ENCODE measurements at places on chromosomes 1 and 21. TPM values are rescaled to one million over a fixed set of nuclear protein-coding genes. Genes with fewer than 3 reads are reported as not detected.

DNA sequence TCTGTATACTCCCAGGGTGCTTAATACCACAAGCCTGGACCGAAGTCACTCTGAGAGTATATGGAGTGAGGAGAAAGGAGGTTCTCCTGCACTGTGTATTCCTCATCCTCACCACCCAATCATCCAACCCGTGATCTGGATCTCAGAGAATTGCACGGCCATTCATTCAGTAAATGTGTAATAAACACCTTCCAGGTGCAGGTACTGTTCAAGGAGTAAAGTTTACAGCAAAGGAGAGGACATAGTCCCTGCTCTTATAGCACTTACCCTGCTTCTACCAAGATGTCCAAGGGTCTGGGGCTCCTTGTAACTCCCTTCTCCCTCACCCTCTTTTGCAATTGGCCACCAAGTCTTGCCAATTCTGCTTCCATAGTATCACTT is 139.2 kb upstream of the JUN start:
- peaks cover 53% of the 10 kb centered on the region for H3K4me1 ChIP-seq
- DNase-seq = no peak
- H3K4me3 ChIP-seq = no peak overlapping the region
- no peaks in the 10 kb centered on the region for H3K27me3 ChIP-seq
- H3K27ac ChIP-seq = no peak overlapping the region
- H3K36me3 ChIP-seq = no peaks in the 10 kb centered on the region

GRCh38 chr1:1989102-1989542 is 14.5 kb downstream of the CFAP74 start:
- H3K4me1 ChIP-seq = no peaks in the 10 kb centered on the region
- no peaks in the 10 kb centered on the region for H3K27me3 ChIP-seq
- H3K27ac ChIP-seq = no peak overlapping the region
- no peak for DNase-seq

DNA sequence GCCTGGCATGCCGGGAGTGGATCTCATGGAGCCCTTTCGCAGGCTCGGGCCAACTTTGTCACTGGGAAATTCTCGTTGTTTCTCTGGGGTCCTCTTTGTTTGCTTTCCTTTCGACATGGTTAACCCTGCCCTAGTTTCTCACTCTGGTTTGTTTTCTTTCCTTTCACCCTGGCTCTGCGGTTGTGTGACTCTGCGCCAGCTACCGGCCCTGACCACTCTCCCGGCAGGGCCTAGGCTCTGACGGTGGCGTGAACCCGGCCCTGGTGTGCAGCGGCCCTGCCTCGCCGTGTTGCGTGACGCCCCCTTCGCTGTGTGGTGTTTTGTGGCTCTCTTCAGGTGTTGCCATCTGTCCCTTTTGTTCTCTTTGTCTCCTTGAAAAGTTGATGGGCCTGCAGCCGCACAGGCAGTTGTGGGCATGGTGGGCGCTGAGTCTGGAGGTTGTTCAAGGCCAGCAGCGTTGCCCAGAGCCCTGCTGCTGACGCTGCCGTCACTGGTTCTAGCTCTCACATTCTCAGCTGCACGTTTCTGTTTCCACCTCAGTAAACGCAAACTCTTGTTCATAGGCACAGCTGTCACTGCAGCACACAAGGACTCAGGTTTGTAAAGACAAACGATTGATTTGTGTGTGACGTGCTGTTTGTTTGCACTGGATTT is 64.6 kb upstream of the DIP2A start:
- peaks cover 85% of the 10 kb centered on the region for H3K36me3 ChIP-seq
- H3K4me1 ChIP-seq = no peaks in the 10 kb centered on the region
- no peak overlapping the region for H3K27ac ChIP-seq
- H3K27me3 ChIP-seq = no peaks in the 10 kb centered on the region
- no peak for DNase-seq

The SPOCD1 gene
- polyA plus RNA-seq = not detected

The PLA2G2D gene
- polyA plus RNA-seq = not detected

DNA sequence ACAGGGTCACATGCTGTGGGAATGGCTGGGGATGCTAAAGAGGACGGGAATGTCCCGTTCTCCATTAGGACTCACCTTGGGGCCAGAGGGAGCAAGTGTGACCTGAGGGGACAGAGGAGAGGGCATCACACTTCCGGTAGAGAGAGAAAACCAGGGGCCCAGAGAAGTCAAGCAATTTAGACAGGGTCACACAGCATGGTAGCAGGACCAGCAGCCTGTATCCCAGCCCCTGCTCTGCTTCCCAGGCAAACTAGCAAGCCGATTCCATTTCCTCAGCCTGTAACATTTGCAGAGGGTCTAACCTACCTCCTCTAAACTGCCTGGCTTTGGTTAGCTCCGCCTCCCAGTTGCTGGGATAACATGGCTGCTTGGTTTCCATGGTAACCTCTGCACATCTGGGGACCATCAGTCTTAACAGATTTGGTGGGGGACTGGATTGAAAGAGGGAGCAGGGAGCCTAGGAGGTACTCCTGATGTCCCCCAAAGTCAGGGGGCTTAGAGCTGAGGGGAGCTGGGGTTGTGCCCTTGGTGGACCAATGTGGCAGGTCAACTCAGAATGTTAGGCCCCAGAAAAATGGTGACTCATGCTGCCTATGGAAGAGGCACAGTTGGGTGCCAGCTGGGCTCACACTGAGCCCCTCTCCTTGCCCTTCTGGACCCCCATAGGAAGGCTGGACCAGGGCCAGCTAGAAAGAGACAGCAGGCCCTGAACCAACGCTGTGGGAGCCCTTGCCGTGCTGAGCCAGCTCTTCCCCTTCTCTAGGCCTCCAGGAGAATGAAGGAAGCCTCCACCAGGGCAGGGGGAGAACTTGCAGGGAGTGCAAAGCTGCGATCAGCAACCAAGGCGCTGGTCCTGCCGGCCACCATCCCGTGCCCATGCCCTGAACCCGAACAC is 9.5 kb downstream of the COL16A1 start:
- no peak overlapping the region for H3K4me3 ChIP-seq
- no peaks in the 10 kb centered on the region for H3K27me3 ChIP-seq
- H3K4me1 ChIP-seq = no peaks in the 10 kb centered on the region
- no peak overlapping the region for H3K27ac ChIP-seq
- H3K36me3 ChIP-seq = no peaks in the 10 kb centered on the region

- DNase-seq = no peak
- peaks cover 10% of the 10 kb centered on the region for H3K4me1 ChIP-seq
- H3K27me3 ChIP-seq = no peaks in the 10 kb centered on the region
- H3K4me3 ChIP-seq = no peak overlapping the region
These were observed 11.6 kb upstream of the PADI6 start for GRCh38 chr1:17360272-17360956.
